ENCODE measurements at places on chromosomes 16 and 17. TPM values are rescaled to one million over a fixed set of nuclear protein-coding genes. Genes with fewer than 3 reads are reported as not detected.

Gene MIF4GD
- 25.5 TPM for total RNA-seq

Gene HAP1
- total RNA-seq = not detected

Gene SPATA2L
- total RNA-seq = 32.7 TPM

Gene CD300H
- total RNA-seq = not detected

Gene GP1BA
- total RNA-seq = not detected

Gene KRTAP9-2
- not detected for total RNA-seq

DNA sequence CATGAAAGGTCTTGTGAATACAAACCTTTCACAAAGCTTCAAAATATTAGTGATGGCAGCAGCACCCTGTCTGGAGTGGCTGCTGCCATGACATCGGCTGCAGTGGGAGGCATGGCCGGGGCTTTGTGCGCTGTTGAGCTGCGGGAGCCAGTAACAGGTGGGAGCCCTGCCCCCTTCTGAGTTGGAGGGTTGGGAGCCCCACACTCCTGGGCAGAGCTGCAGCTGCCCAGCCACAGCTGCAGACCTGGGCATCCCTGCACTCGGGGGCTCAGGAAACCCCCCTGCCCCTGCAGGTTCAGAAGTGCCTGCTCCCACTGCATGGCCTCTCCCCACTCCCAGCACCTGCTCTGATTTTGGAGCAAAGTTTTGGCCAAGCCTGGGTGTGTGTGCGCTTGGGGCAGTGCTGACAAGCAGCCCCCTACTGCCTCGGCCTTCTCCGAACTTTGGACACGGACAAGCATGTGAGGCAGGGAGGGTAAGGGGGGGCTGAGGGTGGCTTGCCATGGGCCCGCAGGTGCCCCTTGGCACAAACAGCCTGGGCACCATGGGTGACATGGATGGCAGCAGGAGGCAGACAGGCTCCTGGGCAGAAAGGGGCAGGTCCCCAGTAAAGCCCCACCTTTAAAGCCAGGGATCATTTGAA, 42.7 kb downstream of the IST1 start:
- no peak for DNase-seq

DNA sequence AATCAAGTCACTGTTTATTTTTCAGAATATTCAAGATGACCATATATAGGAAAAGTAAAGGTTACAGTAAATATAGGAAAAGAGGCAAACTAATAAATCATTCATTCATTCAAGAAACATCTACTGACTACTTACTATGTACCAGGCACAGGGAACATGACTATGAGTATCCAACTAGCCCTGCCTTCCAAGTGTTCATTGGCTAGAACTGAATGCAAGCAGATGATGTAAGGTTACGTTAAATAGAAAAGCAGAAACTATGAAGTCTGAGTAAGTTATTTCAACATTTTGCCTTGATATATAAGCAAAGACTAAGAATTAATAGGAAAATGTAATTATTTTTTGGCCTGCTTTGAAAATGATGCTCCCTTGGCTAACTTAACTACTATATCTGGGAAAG, 36.7 kb downstream of the SPAG9 start:
- no peak for DNase-seq

- no peak for DNase-seq
Measured at GRCh38 chr16:57534881-57535658, 1.3 kb downstream of the CCDC102A start.

DNA sequence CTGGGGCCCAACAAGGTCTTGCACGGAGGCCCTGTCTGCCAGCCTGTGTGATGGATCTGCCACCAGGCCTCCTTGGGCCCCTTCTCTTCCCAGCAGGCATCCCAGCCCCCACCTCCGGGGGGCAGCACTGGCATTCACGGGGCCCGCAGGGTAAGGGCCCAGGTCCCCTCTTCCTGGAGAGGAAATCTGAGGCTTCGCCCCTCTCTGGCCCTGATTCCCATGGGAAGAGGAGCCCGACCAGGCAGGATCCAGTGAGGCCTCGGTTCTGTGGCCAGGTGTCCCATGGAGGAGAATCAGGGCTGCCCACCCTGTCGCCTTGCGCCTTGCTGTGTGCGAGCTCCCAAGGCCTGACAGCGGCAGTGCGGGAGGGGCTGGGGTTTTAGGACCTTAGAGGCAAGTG, 48.4 kb downstream of the PDPK1 start:
- no peak for DNase-seq

- DNase-seq = no peak
Measured at GRCh38 chr16:71645450-71645849, 19.5 kb downstream of the MARVELD3 start.

All from glomerular endothelial cell (primary cell).